ENCODE measurements at places on chromosomes 1 and 21.

DNA sequence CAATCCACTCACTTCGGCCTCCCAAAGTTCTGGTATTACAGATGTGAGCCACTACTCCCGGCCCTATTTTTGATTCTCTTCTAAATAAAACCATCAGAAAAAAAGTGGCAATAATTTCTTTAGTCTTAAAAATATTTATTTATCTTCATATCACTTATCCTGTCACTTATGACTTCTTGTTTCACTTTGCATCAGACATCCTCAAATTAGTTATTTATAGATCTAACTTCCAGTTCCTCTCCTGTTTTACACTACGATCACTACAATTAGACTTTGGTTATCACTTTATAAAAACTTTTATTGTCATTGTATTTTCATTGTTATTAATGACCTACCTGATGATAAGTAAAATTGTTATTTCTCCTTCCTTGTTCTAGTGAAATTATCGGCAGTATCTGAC, 783.4 kb upstream of the BRINP3 start:
- no peak for DNase-seq

DNA sequence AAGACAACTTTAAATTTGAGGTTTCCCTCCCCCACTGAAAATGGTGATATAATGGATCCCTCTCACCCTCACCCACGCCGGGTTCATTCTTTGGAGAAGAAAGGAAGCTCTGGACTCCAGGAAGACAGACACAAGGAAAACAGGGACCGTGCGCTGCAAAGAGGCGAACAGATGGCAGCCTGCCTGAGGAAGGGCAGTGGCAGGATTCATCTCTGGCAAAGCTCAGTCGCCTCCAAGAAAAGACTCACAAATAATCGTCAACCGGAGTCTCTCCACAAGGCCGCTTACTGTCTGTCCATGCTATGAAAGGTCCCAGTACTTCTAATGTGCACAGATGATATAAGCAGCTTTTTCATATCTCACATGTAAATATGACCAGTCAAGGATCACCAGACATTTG, 110.3 kb downstream of the TIAM1 start:
- no peak for DNase-seq

DNA sequence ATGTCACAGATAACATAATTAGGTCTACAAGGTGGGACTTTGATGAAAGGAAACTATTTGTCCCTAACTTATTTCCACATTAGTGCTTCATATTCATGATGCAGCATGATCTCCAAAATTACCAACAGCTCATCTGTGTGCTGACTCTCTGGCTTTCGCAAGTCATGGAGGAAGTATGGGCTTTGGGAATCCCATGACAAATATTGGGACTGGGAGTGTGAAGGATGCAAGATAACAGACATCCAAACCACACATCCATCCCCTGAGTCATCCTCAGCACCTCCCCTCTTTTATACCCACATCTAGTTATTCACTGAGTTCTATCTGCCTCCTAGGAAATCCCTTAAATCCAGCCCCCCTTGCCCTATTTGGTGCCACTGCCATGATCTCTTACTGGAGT, 102.8 kb upstream of the COL24A1 start:
- no peak for DNase-seq

- no peak for DNase-seq
These were observed 382 bp downstream of the GPBP1L1 start for GRCh38 chr1:45686015-45686287.

DNA sequence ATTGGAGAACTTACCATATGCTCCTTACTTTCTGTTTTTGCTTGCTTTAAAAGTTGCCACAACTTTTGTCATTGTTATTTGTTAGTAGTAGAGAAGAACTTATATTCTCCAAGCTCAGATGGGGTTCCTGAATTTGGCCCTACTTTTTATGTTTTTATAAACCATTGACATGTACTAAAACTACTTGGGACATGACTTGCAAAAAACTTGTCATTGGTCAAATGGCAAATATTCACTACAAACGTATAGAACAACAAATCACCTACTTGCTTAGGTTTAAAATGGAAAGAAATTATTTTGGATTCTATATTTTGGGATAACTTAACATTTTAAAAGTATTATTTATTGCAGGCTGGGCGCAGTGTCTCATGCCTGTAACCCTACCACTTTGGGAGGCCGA, 32.7 kb downstream of the PIGP start:
- DNase-seq = no peak

DNA sequence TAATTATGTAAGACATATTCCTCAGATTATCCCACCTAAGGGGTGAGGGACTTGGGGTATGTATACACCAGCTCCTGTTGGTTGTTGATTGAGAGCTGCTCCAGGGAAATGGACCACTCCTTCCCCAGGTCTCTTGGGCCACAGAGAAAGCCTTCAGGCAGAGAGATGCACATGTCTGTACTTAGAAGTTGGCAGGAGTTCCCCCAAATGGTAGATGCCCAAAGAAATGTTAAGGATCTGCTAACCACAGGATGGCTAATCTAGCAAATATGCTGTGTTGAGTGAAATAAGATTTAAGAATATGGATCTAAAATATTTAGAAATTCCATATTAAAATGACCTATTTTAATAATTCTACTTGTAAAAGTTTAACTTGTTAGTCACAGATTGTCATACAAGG, 100.8 kb upstream of the DNAH14 start:
- no peak for DNase-seq

- DNase-seq = no peak
These were observed 1.3 kb downstream of the RIMS3 start for GRCh38 chr1:40664167-40664537.

- DNase-seq = no peak
These were observed 8.6 kb upstream of the RAB29 start for GRCh38 chr1:205783904-205784303.

DNA sequence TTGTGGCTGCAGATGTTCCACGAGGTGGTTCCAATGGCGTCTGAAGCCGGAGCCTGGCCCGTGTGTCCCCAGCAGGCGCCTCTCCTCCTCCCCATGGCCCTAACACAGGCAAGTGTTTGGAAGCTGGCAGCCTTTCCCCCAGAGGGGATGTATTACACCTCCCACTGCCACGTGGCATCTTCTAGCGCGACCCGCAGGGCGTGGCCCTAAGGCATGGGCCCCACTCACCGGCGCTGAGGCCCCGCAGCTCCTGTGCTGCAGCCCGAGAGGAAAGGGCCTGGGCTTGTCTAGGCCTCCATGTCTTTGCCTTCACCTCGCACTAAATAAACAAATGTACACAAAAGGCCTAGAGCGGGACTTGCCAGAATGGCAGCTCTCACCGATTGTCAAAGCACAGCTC, 37.9 kb downstream of the SLC66A1 start:
- no peak for DNase-seq

DNA sequence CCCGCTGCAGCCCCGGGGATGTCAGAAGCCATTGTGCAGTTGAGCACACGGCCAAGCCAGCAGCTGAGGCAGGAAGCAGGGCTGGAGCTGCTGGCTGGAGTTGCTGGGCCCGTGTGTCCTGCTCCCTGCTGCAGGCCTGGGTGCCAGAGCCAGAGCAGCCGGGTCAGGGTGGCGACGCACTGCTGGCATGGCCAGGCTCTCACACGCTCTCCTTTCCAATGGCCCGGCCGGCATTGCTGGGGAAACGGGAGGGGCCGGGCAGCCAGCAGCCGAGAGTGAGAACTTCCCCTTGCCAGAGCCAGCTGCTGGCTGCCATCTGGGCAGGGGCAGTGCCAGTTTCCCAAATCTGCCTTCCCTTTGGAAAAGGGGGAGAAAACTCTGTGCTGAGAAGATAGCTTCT, 82.4 kb upstream of the PROX1 start:
- DNase-seq = no peak
